ENCODE measurements at places on chromosomes 5 and 9.

- no peak for DNase-seq
These were observed 970.3 kb upstream of the ARRDC3 start for GRCh38 chr5:92353107-92354030.

GRCh38 chr5:1634337-1634661, 110.5 kb upstream of the LPCAT1 start:
- DNase-seq: no peak

DNA sequence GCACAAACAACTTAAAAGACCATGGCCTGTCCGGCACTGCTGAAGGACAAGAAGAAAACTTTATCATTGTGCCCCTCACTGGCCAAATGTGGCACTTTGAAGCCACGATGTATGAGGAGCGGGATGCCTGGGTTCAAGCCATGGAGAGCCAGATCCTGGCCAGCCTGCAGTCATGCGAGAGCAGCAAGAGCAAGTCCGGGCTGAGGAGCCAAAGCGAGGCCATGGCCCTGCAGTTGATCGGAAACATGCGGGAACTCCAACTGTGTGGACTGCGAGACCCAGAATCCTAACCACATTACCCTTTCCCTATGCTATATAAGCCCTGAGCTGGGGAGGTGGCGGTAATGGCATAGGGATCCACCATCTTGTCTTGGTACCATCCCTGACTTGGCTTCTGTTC, 497.9 kb downstream of the ANXA1 start:
- no peak for DNase-seq

GRCh38 chr5:68252673-68253623, 37.4 kb downstream of the PIK3R1 start:
- DNase-seq: peak; percentile 82

GRCh38 chr5:156329171-156329611, 2.2 kb downstream of the SGCD start:
- peak; percentile 88 for DNase-seq

DNA sequence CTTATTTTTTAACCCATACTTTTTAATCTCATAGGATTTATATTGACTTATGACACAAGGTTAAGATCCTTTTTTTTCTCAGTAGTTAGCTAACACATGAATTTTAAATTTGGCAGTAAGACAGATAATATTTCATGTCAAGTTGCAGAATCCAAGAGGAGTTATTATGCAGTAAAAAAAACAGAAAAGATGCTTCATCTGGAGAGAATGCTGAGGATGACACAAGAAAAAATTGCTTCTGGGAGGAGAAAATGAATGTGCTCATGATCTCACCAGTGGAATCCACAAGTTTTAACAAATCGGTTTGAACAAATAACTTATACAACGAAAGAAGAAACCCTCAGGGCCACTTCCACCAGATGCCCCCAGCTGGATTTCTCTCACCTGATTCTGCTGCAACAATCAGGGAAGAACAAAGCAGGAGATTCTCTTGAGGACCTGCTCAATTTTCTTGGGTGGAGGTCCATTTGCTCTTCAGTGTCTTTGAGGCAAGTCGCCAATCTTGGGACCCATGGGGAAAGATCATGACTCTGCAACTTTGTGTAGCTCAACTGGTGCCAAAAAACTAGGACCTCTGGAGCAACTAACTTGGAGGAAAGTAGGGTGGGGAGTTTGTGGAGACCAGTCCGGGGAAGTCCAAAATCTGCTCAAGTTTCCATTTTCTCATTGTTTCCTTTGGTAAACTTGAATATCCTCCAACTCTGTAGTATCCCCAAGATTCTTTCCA, 50.5 kb upstream of the TNFSF15 start:
- DNase-seq: peak; percentile 18

DNA sequence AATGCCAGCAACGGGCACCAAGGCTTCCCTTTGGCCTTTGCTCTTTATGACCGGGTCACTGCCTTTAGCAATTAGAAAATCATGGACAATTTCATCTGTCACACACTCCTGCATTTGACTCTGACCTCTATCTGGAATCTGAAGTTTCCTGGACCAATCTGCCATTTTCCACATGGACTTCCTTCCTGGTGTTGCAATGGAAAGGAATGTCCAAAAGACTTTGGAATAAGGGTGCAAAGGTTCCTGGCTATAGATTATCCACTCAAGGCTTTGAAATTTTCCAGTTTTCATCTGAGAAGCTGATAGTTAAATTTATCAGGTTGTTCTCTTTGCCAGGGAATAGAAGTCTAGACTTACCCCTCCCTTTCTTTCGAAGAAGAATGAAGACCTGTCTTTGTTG, 523.1 kb upstream of the ZNF462 start:
- no peak for DNase-seq

GRCh38 chr9:98248737-98249474, 6.5 kb downstream of the TBC1D2 start:
- peak; percentile 43 for DNase-seq
